Stimulated activated CD4-positive, alpha-beta T cell treated with anti-CD3 and anti-CD28 coated beads, Interleukin-12 subunit alpha, Interleukin-12 subunit beta, amount 100 ng/mL, for 24 hours (primary cell): ENCODE measurements at places on chromosomes 6 and 20.

DNA sequence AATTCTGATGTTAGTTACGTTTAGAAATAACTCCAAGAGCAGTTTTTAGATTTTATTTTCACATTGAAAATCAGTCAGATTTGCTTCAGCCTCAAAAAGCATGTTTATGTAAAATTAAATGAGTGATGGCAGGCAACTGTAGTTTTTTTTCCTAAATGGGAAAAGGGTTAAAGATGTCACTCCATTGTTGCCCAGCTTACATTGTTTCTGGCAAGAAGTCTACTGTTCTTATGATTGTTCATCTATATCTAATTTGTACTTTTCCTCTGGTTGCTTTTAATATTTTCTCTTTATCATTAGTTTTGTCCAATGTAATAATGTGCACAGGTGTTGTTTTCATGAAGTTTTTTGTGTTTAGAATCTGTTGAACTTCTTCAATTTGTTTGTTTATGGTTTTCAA, 6.7 kb upstream of the TTK start:
- no peak for DNase-seq

DNA sequence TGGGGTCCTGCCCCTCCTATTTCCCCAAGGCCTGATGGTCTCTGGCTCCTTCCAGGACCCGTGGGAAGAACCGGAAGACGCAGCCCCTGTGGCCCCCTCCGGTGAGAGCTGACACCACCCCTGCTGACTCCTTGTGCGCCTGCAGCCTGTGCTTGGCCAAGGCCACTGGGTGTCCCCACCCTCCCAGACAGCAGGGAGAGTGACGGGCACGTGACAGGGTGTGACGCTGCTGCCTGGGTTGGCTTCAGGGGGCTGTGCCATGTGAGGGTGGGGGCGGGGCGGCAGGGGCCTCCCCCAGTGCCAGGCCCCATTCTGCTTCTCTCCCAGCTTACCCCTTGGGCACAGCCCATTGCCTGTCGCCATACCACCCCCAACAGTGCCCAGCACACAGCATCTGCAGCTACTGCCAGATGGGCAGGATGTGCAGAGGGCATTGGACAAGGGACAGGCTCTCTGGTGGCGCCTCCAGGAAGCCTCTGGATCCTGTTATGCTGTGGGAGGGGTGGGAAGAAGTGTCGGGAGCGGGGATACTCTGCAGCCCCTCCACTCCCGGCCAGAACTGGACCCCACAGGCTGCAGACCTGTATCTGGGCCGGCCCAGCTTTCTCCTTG, 2.9 kb downstream of the BIRC7 start:
- DNase-seq = no peak

DNA sequence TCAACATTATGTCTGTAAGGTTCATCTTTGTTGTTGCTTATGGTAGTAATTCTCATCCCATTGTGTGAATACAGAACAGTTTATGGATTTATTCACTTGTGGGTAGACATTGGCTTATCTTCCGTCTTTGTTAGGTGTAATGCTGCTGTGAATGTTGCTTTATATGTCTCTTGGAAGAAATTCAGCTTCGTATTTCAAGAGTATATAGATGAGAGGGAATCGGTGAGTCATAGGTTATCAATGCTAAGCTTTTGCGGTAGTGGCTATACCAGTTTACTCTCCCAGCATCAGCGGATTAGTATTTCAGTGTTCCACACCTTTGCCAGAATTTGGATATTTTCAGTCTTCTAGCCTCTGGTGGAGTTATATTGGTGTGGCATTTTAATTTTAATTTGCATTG, 77.8 kb downstream of the ZFAND3 start:
- DNase-seq = no peak

DNA sequence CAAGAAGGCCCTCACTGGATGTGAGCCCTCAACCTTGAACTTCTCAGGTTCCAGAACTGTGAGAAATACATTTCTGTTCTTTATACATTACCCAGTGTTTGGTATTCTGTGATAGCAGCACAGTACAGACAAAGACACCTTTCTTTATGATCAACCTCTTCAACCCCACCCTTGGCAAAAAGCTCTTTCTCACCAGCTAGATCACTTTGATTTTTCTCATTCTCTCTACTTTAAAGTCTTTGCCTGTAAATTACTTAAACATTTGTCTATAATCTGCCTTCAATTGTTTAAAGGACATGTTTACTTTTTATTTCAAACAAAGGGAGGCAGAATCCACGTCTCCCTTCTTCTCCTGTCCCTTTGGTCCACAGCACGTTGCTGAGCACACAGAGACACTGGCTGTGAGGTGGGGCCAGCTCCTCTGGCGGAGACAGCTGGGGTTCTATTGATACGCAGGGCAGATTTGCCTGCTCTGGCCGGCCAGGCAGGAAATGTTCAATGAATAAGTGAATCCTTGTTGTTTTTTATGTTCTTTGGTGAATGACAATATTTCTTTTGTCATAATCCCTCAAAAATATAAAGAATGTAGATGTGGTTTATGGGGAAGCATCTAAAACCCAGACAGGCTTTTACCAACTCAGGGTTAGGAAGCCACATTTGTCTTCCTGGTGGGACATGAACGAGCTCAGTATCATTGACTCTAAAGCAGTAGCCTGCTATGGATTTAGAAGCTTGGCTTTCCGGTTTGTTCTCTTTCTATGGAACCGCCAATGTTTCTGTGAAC, 52.9 kb downstream of the NEDD9 start:
- DNase-seq = no peak

DNA sequence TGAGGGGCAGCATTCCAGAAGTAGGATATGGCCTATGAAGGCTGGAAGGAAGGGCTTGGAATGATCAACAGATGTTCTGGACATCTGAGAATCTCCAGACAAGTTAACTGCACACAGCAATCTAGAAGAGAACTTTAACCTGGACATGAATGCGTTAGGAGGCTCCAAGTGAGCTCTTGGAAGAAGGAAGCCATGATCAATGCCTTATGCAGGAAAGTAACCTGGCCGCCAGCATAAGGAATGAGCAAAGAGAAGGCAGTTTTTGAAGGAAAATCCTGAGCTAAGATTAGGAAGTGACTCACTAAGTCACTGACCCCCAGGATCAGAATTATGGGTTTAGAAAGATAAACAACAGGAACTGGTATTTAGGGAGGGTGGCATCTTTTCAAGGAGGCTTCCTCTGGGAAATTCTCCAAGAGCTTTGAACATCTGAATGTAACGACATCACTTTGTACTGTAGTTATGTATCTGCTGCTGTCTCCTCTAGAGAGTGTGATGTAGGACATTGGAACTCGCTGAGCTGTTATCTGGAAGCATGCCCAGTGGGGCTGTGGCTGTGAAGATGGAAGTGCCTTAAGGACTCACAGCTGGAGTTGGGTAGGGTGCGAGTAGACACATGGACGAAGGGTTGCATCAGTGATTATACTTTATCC, 236.8 kb downstream of the PACRG start:
- no peak for DNase-seq

DNA sequence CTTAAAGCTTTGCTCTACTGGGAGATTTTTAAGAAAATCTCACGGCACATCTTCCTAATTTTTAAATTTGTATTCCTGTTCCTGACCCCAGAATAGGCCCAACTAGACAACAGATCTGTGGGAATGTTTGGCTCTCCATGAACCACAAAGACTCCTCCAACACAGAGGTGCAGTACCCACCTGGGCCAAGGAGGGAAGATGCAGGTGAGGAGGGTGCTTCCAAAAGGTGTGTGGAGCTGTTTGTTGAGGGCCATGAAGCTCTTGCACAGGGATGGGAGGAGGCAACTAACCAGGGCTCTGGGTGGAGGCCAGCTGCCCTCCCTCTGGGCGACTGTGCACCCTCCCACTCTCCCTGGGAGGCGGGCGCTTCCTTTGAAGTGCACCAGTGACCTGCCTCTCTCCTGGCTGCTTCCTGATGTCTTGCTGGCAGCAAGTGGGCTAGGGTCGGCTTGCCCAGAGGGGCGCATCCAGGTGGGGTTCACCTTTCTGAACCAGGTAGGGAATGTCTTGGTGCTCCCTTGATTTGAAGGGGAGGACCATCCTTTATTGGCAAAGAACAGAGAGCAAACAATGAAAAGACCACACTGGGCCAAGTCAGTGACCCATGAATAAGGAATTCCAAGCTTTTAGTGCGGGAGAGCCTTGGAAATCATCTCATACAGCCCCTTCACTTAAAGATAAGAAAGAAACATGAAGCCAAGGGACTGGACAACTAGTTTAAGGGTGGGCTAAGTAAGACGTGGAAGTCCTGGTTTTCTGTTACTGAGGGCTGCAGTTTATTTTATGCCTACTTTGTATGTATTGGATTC, 76.0 kb downstream of the ANKRD6 start:
- DNase-seq = no peak

GRCh38 chr6:72740135-72740534, 118.3 kb downstream of the KCNQ5 start:
- DNase-seq = no peak

- DNase-seq = no peak
Observed at GRCh38 chr20:52433326-52434040, 241.9 kb upstream of the ZFP64 start.

DNA sequence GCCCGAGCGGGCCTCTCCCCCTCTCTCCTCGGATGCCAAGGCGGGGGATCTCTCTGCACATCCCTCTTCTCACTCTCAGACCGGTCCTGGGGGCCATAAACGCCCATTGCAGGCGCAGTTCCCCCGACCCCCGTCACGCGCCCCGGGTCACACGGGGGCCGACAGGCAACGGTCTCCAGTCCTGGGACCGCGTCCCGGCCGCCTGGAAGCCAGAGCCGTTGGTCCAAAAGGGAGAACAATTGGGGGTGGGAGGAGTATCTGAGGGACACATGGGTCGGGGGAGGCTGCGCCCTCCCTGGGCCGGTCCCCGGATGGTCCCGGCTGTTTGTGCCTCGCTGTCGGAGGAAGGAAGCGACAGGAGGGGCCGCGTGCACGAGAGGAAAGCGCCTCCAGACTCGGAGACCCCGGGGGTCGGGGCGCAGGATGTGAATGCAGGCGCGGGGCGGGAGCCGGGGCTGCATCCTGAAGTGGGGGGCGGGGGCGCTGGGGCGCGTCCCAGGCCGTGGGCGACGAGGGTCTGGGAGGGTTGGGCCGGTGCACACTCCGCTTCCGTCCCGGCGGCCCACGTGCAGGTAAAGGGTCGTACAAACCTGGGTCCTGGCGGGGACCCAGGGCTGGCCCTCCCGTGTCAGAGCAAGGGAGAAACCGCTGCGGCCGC, 903 bp downstream of the SLC4A11 start:
- no peak for DNase-seq

GRCh38 chr6:48255094-48255493, 144.1 kb upstream of the PTCHD4 start:
- no peak for DNase-seq

- DNase-seq = no peak
Observed at GRCh38 chr6:3530515-3530914, 73.7 kb upstream of the SLC22A23 start.

DNA sequence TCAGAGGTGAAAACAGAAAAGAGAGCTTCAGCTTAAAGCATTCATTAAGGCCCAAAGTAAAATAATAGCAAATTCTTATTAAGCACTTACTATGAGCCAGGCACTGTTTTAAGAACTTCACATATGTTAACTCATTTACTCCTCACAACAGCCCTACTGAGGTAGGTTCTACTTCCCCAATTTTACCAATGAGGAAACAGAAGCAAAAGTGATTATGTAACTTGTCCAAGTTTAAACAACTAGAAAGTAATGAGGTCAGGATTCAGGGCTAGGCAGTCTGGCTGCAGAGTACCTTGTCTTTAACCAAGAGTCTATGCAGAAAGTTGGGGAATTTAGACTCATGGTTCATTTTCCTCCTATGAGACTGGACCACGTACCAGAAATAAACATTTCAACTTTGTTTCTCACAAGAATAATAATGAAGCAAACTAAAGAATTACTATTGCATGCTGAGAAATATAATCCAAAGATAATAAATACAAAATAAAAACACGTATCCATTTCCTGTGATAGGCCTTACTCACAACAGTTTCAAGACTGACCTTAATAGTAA, 3.8 kb downstream of the COL21A1 start:
- no peak for DNase-seq

DNA sequence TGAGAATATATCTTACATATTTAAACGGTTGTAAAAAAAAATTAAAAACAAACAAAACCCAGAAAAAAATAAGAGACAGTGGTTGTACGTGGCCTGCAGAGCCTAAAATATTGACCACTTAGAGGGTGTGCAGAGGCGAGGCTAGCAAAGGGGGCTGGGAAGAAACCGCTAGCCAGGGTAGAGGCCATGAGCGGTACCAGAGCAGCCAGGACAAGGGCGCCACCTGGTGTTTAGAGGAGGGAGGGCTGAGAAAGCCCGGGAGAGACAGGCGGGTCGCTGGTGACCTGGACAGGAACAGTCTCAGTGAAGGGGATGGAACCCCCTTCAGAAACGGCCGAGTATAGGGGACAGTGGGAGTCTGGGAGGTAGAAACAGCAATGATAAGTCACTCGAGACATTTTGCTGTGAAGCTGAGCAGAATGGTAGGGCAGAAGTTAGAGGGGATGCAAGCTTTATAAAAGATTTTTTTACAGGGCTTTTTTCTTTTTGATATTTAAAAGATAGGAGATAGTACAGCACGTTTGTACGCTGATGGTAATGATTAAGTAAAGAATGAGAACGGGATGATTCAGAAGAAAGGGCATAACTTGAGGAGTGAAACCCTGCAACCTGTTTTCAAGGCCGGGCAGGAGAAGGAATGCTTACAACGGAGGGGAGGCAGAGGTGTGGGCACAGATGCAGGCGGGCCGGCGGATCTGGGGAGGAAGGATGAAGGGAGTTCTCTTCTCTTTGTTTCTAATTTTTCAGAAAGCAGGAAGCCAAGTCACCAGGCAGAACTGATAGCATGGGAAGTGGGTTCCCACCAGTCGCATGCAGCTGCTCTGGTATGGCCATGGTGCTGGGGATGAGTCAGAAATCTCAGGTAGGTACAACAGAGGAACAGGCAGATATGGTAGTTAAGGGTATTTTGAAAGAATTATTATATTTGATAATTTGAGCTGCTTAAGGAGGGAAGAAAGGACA, 76.2 kb downstream of the FAM229B start:
- DNase-seq = peak; percentile 83

DNA sequence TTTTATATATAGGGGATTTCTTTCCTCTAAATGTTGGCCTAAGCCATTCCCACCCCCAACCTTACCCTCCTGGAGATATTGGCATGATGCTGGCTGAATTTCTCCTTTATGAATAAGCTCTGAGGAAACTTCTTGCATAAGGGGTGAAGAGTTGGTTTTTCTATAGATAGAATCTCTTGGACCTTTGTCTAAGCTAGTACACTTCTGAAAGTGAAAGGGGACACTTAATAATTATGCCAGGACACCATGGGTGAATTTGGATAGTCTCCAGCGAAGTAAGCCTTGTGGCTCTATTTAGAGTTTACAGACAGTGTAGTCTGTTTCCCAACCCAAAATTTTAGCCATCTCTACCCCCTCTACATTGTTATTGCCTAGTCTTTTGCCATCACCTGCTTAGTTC, 27.1 kb upstream of the FABP7 start:
- no peak for DNase-seq

DNA sequence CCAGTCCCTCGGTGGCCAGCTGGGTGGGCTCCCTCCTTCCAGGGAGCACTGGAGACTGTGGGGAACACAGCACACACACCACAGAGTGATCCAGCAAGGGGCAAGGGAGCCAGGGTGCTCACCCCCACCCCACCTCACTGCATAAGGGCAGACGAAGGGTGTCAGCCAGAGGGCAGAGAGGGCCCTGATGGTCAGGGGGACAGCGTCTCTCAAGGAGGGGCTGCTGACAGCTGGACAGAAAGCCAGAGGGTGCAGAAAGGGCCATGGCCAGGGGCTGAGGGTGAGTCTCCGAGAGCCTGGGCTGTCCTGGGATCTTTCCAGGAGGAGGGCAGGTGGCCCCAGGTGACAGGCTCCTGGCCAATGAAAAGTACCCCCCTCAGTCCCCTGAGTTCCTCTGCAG, 73.4 kb upstream of the PMEPA1 start:
- no peak for DNase-seq
